Stimulated activated CD4-positive, alpha-beta T cell treated with anti-CD3 and anti-CD28 coated beads, Interleukin-15, amount 100 ng/mL, for 24 hours (primary cell): ENCODE measurements at places on chromosomes 12 and 14.

GRCh38 chr14:72471346-72471745 is 422.6 kb downstream of the DPF3 start:
- DNase-seq: no peak

- no peak for DNase-seq
Measured at GRCh38 chr14:84468153-84468552, 1061.8 kb upstream of the FLRT2 start.

DNA sequence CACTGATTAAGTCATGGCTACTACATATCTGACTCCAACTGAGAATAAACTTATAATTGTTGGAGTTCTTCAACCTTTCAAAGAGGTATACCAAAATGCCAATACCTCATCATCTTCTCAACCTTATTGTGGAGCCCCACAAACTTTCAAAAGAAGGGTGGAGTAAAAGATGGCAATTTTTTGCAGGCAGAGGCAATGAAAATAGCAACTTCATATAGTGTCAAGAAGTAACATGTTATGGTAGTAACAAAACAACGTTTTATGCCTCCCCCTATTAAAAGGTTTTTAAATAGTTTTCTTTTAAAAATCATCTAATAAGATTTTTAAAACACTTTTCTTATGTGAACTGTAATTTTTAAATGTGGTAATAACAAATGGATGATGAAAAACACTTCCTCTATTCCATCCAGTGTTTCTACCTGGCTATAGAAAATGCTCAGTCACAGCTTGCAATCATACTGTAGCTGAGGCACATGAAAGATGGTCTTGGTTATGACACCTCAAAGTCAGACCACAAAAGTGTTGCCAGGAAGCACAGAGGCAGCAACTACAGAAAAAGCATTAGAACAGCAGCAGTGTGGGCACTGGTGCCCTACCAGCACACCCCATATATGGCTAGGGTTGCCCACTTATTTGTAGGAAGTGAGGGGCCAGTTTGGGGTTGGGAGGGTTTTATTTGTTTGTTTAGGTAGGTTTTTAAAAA is 7.0 kb downstream of the PPP1R12A start:
- peak; percentile 35 for DNase-seq

DNA sequence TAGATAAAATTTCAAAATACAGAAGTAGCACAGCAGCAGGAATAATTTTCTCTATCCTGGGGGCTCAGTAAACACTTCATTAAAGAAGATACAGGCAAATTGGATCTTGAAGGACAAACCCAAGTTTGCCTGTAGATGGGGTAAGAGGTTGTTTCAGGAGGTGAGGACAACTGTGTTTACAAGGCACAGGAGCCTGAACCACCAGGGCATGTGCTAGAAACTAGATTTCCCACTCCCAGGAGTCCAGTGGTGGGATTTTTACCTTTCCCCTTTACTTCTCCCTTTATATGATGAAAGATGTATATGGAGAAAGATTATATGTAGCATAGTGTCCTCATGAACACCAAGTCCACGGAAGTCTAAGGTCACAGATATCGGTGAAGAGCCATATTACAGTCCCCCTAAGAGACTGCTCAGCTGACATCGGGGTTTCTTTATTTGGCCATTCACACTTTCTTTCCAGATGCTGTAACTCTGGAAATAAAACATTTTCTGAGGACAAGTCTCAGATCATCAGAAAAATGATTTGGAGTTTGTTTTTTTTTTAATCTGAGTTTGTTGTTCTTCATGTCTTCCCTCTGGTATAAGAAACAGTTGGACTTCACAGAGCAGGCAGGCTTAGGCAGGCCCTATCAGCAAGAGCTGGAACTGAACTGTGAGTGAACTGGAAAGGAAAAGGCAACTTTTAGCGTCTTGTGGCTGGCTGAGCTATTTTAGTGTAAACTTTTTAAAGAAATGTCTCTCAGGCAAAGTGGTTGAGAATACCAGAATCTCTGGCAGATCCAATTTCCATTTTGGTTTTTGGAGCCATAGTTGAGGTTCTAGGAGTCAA is 8.0 kb upstream of the EVL start:
- no peak for DNase-seq

DNA sequence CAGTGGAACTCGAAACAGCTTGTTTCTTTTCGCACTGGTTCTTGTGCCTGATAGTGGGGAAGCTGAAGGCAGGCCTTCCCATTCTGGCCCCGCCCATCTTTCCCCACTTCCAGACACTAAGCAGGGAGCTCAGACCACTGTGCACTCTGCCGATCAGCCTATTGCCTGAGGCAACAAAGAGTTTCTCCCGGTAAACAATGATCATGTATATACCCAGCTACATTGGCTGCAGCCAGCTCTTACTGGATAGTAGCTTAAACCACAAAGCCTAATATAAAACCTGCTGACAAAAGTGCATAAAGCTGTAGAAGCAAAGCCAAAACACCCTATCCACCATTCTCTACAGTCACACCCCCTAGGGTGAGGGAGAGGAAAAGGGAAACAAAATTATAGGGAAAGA is 24.7 kb upstream of the GLIPR1 start:
- no peak for DNase-seq

DNA sequence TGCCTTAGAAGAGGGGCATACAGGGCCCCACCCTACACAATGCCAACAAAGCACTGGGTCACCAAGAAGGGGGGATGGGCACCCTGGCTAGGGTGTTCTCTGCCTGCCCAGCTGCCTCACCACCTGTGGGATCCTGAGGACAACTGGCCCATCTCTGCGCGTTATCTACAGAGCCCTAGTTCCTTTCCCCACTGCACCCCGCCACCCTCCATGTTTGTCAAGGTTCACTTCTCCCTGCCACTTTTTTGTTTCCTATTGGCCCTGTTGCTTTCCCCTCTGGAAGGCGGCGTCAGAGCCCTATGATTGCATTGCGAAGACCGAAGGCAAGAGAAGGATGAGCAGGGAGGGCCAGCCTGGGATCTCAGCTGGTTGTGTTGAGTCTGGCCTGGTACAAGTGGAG is 1.6 kb downstream of the SLC48A1 start:
- DNase-seq: no peak

GRCh38 chr12:94500831-94501567 is 41.3 kb upstream of the CEP83 start:
- DNase-seq: no peak

DNA sequence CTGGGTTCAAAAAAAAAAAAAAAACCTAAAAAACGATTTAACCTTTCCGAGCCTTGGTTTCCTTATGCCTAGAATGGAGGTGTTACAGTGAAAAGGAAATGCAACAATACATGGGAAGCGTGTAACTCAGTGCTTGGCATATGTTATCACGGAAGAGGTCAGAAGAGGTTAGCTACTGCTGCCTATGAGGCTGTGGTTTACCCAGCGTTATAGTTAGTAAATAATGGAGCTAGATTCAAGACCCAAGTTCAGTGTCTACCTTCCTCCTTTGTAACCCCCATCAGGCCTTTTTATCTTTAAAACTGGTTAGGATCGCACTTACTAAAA is 839 bp downstream of the IFT43 start:
- no peak for DNase-seq

GRCh38 chr12:46461907-46462640 is 89.5 kb upstream of the SLC38A2 start:
- DNase-seq: no peak

- no peak for DNase-seq
Measured at GRCh38 chr14:26820572-26820971, 222.7 kb upstream of the NOVA1 start.

- no peak for DNase-seq
Measured at GRCh38 chr14:59847711-59848110, 22.9 kb downstream of the RTN1 start.
